ENCODE measurements at places on chromosomes 12 and 14.

DNA sequence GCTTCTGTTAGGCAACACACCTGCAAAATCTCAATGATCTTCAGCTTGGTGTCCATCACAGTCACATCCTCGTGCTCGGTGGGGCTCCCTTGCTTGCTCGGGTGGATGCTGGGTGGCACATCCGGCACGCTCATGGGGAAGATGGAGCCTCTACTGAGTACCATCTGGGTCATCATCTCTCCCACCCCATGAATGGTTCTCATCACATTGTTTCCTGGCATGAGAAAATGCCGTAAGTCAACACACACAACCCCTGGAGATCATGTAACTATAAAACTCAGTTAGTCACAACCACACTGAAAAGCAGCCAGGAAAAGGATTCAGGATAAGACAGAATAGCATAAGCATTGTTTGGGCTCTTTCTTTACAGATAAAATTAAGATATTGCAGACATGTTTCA lies 201.1 kb downstream of the ITPR2 start:
- no peak for DNase-seq

- DNase-seq: no peak
Observed at GRCh38 chr12:91098461-91098860, 12.8 kb downstream of the LUM start.

- no peak for DNase-seq
Observed at GRCh38 chr12:71795901-71796300, 41.2 kb downstream of the RAB21 start.

DNA sequence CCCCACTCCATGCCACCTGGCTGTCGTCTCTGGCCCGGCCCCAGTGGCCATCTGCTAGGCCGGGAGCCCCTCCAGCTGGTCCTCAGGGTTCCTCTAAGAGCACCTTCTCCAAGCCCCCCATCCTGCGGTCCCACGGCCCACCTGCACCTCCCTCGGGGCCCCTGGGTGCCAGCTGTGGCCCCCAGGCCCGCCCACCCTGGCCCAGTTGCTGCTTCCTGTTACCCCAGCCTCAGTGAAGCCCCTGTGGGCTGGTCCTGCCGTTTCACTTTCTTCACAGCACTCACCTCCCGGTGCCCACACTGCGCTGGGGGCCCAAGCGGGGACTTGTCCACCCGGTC lies 27.6 kb upstream of the NUDT14 start:
- DNase-seq: no peak

- no peak for DNase-seq
Observed at GRCh38 chr14:50106178-50106577, 10.2 kb downstream of the VCPKMT start.

- peak; percentile 52 for DNase-seq
Observed at GRCh38 chr12:27747111-27747820, 32.8 kb upstream of the KLHL42 start.

GRCh38 chr14:53601409-53601808 lies 355.2 kb downstream of the BMP4 start:
- no peak for DNase-seq

- DNase-seq: peak; percentile 44
Observed at GRCh38 chr12:104957719-104958000, 430 bp downstream of the SLC41A2 start.

DNA sequence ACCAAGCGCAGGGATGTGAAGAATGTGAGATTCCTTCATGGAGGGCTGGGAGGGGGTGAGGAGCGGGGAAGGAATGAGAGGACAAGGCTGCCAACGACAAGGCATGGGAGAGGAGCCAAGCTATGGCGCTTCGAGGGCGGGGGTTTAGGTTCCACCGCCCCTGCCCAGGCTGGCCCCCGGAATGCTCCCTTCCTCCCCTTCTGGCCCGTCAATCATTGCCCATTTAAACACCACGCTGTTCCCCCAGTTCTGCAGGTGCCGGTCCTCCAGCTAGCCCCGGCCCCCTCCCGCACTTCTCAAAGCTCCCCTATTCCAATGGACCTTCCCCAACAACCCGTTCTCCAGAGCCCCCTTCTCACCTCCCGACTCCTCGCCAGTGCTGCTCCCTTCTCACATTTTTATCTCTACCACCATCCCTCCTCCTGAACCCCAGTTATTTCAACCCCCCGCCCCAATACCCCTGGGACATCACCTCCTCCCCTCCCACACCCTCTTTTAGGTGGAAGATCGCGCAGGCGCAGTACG lies 428 bp downstream of the RNF41 start:
- DNase-seq: peak; percentile 43

GRCh38 chr14:64612971-64613666 lies 63.4 kb downstream of the PPP1R36 start:
- no peak for DNase-seq

DNA sequence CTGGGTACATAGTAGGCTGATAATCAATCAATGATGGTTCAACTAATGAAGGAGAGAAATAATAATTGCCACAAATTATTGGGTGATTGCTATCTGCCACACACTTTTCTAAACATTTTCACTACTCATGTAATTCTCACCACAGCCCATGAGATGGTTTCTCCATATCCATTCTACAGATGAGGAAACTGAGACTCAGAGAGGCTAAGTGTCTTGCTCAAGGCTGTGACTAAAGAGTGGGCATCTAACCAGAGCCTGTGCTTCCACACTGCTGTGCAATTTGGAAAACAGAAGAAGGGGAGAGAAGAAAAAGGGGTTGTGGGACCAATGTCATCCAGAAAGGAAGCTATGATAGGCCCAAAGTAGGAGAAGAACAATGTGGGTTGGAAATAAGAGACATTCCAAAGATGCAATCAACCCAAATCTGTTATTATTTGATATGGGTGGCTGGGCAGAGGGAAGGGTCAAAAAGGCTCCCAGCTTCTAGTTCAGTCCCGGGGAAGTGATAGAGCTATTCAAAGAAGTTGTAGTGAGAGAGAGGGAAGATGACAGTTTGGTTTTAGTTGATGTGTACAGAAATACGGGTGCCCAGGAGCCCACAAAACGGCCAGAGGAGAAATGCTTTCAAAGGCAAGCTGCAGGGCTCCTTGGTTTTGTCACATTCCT lies 483 bp upstream of the NR1H4 start:
- no peak for DNase-seq

- DNase-seq: no peak
Observed at GRCh38 chr14:87351007-87351406, 642.0 kb downstream of the GALC start.

GRCh38 chr12:24034160-24034559 lies 84.7 kb upstream of the SOX5 start:
- no peak for DNase-seq

GRCh38 chr12:131607658-131608447 lies 103.0 kb upstream of the SFSWAP start:
- no peak for DNase-seq

- DNase-seq: no peak
Observed at GRCh38 chr14:68683326-68683725, 109.5 kb downstream of the ZFP36L1 start.

DNA sequence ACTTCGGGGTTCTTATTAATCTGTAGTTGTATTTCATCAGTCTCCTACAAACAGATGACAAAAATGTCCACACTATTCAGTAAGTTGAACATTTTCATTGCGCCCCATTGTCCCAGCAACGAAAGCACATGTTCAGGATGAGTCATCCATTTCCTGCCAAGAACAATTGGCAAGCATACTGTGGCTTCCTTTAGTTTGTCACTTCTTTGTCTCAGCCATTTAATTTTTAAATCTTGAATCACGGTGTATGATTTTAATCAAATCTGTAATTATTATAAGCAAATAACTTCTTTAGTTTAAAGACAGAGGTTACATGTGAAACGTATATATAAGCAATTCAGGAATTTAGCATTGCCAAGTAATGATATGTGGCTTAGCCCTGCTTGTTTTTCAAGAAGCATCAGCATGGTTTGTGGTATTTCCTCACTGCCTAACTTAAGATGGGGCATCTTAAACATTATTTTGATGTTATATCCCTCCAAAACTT lies 211.3 kb upstream of the KRR1 start:
- peak; percentile 85 for DNase-seq

GRCh38 chr14:31992011-31992447 lies 85.1 kb upstream of the ARHGAP5 start:
- DNase-seq: peak; percentile 56

DNA sequence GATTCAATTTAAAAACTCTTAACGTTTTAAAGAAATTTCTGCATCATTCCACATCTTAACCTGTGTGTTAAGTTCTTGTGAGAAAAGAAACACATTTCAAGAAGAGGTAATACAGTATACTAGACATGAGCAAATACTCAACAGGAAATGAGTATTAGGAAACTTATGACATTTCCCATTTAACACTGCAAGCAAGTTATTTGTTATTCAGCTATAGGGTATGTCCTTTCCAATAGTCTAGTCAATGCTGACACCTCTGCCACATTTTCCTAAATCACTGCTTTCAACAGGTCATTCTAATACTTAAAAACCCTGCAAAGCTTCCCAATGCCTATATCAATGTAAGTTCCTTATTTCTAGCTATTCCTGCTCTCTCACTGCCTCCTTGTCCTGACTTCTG lies 93.1 kb downstream of the DDHD1 start:
- no peak for DNase-seq

DNA sequence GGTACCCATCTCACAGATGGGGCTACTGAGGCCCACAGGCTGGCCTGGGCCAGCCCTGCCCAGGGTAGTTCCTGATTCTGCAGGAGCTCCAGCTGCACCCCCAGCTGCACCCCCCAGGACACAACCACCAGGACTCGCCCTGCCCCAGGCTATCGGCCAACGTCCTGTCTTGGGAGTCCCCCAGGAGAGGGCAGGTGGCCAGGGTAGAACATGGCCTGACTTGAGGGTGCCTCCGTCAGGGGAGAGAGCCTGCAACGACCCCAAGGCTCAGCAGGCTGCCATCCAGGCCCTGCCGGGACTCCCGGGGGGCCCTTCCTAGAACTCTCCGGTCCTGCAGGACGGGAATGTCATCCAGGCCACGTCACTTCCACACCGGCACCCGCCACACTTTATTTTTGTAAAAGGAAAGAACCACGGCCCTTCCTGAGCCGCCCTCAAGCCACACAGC lies 15.8 kb downstream of the JAG2 start:
- DNase-seq: no peak

GRCh38 chr12:28844718-28845117 lies 304.4 kb upstream of the FAR2 start:
- no peak for DNase-seq

GRCh38 chr12:104662908-104663307 lies 206.2 kb downstream of the CHST11 start:
- no peak for DNase-seq

- no peak for DNase-seq
Observed at GRCh38 chr14:68297876-68298468, 478.4 kb downstream of the RAD51B start.

DNA sequence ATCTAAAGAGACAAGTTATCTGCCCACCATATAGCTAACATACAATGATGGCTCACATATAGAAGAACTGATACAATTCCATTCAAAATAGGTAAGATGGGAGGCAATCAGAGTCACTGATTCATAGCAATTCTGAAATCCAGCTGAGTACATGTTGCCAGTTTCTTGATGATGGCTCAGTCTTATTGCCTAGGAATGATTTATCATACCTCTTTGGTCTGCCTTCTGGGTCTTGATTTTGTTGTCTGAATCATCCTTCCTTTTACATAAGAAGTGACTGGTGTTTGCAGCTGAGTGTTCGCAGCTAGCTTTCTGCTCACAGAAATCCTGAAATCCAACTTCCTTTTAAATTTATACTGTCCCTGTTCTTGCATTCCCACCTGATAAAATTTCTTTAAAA lies 463.2 kb upstream of the MGAT4C start:
- no peak for DNase-seq

DNA sequence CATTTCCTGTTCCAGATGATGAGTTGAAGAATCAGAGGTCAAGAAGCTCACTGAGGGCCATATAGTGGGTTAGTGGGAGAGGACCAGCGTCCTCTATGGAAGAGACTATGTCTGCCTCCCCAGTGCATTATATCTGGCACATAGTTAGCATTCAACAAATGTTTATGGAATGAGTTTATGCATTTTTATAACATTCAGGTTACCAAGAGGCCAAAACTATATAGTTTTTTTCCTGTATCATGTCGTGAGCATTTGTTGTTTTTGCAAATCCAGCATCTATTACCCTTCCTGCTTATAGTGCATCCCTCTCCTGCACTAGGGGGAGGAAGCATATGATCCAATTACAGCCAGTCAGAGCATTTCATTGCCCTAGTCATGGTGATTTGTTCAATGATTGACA lies 60.6 kb downstream of the SUDS3 start:
- no peak for DNase-seq

DNA sequence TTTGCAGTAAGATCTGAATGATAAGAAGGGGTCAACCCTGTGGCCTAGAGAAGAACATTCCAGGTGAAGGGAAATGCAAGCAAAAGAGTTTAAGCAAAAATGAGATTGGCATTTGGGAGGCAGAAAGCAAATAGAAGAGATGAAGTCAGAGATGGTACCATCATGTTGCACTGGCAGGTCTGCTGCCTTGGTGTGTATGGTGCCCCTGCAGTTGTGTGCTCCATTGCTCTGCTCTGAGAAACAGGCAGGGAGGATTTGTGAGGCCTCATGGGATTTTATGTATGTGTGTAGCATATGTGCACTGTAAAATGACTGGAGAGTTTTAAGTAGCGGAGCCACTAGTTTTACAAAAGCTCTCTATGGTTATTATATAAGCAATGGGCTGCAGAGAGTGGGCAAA lies 6.6 kb downstream of the LDHB start:
- no peak for DNase-seq

DNA sequence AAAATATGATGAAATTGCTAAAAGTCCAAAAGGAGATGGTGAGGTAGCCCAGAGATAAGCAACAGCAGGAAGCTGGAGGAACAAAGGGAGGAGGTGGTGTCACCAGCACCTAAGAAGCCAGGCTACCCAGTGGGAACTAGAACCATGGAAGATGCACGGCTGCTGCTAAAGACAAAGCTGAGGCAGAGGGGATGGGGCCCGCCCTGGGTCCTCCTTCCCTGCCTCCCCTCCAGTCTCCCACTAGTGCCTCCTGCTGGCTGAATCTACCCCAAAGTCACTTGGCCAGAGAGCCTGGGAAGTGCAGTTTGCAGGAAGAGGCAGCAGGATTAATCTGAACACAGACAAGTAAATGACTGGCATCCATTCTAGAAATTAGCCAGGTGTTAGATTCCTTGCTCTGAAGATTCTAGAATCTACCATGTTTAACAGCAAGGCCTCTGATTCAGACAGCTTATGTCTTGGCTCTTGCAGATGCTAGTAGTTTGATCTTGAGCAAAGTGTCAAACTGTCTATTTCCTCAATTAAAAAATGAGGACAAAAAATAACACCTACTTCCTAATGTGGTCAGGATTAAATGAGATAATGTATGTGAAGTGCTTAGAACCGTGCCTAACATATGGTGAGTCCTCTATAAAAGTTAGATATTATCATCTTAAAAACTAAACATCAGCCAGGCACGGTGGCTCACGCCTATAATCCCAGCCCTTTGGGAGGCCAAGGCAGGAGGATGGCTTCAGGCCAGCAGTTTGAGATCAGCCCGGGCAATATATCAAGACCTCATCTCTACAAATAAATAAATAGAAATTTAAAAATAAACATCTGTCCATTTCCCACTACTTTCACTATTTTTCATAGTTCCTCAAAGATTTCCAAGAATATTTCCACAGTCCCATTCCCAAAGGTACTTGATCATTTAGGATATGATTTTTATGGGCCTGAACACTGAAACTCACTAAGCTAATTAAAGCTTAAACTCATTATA lies 5.8 kb upstream of the LRP10 start:
- no peak for DNase-seq

- no peak for DNase-seq
Observed at GRCh38 chr14:44895716-44896115, 66.0 kb downstream of the KLHL28 start.
